OCI-LY7 (cell line): ENCODE measurements at places on chromosomes 2 and 18.

- no peak for DNase-seq
Observed at GRCh38 chr18:25253136-25253535, 98.8 kb downstream of the ZNF521 start.

DNA sequence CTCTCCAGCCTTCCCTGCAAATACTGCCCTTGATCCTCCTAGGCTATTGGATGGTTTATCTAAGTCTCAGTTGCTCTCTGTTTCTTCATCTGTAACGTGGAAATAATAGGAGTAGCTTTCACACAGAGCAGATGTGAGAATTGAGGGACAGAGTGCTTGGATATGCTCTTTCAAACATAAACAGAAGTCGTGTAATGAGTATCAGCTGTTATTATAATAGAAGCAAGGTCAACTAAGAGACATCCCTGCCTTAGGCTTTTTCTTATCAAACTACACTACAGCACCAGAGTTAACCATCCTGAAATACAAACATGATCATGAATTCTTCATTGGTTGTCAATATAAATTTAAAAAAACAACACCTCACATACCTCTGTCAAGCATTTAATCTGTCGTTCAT is 138.2 kb downstream of the DOK6 start:
- no peak for DNase-seq

DNA sequence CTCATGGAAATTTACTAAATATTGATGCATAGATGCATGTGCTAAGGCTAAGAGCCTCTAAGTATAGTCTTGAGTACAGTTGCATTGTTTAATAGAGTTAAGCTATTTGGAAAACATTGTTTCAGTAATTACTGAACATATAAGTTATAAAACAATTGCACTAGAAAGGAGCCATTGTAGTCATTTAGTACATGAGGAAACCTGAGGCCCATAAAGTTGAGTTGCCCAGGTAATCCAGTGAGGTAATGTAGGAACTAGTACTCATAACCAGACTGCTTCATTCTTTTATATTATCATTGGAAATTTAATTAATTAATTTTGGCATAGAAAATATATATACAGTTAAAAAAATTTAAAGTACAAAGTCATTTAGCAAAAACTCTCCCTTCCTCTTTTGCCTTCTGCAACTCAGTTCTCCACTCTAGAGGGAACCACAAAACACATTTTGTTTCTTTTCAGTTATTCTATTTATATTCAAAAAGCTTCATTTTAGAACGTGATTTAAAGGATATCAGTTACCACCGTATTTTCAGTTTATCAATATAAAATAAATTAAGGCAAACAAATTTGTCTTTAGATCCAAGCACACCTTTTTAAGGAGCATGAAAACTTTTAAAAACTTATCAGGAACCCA is 27.8 kb upstream of the TBR1 start:
- DNase-seq, result no peak

DNA sequence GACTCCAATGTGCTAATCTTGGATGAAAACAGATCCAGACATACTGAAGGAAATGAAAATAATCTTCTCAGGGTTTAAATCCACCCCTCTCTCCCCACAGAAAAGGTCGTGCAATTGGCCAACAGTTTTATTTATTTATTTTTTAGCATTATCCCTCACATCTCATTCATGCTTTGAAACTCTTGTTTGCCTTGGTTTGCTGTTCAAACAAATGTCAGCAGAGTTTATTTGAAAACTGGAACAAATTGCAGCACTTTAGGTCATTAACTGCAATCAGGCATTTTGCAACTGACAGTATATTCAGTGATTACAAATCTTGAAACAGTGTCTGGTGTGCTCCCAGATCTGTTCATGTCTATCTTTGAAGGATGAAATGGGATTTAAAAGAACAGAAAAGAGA is 220.6 kb downstream of the SLC4A10 start:
- no peak for DNase-seq

DNA sequence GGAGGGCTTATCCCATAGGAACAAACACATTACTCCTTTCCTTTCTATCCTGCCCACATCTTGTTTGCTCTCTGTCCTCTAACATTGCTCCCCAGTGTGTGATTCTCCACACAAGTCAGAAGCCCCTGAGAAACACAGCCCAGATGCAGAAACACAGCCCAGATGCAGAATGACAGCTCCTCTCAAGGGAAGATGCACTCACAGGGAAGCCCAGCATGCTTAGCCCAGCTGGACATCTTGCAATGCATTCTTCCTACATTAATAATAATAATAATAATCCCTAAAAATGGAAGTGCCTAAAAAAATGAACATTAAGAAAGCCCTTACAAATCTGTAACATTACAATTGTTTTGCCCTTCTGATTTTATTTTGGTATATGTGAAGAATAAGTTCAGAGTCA is 172.1 kb downstream of the CBLN2 start:
- no peak for DNase-seq

DNA sequence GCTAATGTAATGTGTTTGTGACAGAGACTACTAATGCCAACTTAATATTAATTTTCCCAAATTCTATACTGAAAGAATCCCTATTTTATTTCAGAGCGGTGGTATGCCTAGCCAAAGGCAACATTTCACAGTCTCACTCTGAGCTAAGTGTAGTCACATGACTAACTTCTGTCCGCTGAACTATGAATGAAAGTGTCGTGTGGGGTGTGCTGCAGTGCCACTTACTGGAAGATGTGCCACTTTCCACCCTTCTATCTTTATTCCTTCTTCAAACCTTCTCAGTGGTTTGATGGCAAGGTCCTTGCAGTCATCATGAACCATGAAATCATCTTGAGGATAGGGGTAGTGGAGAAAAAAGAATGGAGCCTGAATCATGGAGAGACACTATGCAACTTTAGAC is 47.3 kb upstream of the C1D start:
- peak; percentile 57 for DNase-seq

DNA sequence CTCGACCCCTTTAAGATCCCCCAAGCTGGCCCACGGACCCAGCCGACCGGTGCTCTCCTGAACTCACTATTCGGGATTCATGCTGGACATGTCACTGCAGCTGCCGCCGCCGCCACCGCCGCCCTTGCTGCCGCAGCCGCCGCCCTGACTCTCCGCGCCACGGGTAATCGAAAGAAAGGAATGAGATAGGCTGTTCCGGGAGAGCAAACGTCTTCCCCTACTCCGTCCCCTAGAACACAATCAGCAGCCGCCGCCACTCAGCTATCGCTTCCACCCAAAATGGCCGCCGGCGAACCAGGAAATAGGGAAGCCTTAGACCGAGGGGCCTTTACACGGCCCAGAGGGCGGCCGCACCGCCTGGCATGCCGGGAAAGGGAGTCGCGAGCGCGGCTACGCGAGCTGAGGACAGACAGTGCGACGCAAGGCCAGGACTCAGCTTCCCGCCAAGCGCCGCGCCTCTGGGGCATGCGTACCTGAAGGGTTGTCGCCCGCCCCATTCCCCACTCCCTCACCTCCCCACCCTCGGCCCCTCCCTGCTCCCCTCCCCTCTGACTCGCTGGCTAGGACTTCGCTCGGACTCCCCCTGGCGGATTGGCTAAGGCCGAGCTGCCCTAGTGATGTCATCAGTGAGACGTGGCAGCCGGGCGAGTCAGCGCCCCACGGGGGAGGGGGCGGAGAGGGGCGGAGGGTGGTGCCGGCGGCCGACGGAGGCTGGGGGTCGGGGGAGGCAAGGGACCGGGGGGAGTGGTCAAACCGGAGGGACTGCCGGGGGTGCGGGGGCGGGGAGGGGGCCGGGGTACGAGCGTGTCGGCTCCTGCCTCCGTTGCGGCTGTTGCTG is at the start of gene RAB1A:
TSS of gene RAB1A (minus strand) at position 281 of the 838 bp plus-strand sequence. CDS start at position 90, 191 bp downstream.
- peak; percentile 100 for DNase-seq

- no peak for DNase-seq
Observed at GRCh38 chr2:152421521-152422370, 86.8 kb downstream of the FMNL2 start.

DNA sequence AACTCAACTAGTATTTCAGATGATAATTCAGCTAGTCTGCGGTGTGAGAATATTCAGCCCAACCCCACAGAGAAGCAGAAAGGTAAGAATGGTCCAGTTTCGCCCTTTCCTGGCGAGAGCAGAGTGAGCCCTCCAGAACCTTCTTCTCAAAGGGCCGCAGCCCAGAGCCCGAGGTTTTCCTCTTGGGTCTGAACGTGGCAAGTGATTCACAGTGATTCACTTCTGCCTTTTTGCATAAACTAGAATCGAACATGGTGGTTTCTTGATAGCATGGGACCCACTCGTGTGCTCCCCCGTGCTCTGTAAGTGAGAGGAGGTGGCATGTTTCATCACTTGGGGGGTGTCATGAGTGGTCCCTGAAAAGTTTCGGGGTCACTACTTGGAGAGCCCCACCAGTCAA is 24.2 kb downstream of the TRAF3IP1 start:
- DNase-seq, result no peak

DNA sequence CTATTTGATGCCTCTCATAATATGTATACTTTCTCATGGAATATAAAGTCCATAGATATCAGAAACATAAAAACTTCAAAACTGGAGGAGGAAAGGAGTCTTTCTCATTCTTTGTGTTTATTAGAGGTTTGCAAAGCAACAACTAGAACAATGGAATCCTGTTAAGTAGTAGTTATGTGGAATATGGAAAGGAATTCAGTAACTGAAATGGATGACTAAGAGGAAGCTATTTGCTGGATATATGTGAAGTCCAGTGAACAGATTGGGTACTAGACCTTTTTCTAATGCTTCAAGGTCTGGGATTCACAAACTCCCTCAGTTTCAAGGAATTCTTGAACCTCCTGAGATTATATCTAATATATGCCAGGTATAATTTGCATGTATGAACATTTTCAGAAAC is 353.6 kb upstream of the FANCL start:
- no peak for DNase-seq

GRCh38 chr18:61459896-61460648 is 126.8 kb downstream of the CDH20 start:
- no peak for DNase-seq
